Mesenteric fat pad (tissue), 1 donor: ENCODE measurements at places on chromosomes 4 and X. TPM values are rescaled to one million over a fixed set of nuclear protein-coding genes. Genes with fewer than 3 reads are reported as not detected.

GRCh38 chr4:71570492-71570891, 213.4 kb downstream of the GC start:
- DNase-seq, result no peak

GRCh38 chr4:147674073-147674472, 9.9 kb downstream of the PRMT9 start:
- DNase-seq, result no peak

- DNase-seq, result no peak
These were observed 62.2 kb downstream of the DTHD1 start for GRCh38 chr4:36343501-36344175.

Gene IL9R
- 0.22 TPM for total RNA-seq

DNA sequence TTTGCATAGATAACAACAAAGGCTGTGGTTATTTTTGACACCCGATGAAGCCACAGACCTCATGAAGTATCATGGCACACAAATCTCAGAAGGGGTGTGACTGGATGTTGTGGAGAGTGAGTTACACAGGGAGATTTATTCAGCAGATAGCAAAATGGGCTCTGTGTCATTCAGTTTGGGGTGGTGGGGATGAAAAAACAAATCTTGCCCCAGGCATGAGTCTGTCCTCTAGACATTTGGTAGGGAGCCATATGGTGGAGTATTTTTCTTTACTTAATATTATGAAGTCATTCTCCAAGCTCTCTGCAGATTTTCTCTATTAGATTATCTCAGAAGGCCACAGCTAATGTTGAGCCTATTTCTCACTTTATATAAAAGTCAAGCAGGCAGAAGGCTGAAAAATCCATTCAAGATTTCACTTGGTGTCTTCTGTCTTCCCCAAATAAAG, 277.1 kb upstream of the TENM3 start:
- DNase-seq, result no peak

GRCh38 chr4:22167201-22167600, 218.6 kb upstream of the KCNIP4 start:
- DNase-seq, result no peak

Gene EVC
- 16.6 TPM for total RNA-seq

GRCh38 chrX:16188687-16189086, 21.4 kb downstream of the MAGEB17 start:
- DNase-seq, result no peak

GRCh38 chr4:133149932-133150471, 908 bp downstream of the PCDH10 start:
- DNase-seq, result no peak

GRCh38 chr4:42703813-42704212, 46.9 kb upstream of the ATP8A1 start:
- no peak for DNase-seq

Gene TIGD2
- 4.3 TPM for total RNA-seq

Gene CMC4
- 6.8 TPM for total RNA-seq

DNA sequence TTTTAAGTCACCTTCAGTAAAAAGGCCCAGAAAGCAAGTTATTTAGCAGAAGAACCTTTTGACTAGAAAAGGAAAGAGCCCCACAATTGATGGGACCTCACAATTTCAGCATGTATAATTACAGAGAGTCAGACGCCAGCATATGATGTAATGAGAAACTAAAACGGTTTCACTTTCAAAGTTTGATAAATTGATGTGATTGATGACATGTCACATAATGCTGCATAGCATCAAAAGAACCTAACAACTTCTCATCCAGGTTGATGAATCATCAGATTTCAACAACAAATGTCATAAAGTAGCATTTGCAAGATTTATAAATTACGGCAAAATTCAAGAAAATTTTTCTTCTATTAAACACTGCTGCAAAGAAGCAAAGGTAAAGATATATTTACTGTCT, 3.9 kb upstream of the GAR1 start:
- no peak for DNase-seq

- peak; percentile 90 for DNase-seq
These were observed 14.1 kb downstream of the HPSE start for GRCh38 chr4:83320548-83320947.

Gene PQBP1
- total RNA-seq, result 50.6 TPM

- no peak for DNase-seq
These were observed 1618.0 kb upstream of the PCDH10 start for GRCh38 chr4:131531087-131531486.

GRCh38 chr4:155675709-155676429, 9.2 kb downstream of the GUCY1A1 start:
- DNase-seq, result no peak

- DNase-seq, result no peak
These were observed 1.4 kb upstream of the ARHGAP6 start for GRCh38 chrX:11666952-11667685.

DNA sequence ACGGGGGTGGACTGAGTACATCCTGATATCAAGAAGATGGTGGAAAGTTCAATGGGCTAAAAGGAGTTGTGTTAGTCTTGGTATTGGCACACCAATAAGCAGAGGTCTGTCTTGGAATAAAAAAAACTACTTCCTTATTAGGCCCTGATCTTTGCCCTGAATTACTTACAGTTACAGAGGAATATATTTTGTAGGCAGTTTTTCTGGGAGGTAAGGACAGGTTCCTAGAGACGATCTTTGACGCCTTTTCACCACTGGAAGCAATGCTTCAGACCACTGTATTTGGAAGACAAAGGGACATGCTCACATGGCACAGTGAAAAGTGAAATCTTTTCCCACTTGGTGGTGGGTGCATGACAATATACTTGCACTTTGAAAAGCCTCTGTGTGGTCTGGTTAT, 618 bp upstream of the XK start:
- DNase-seq, result no peak

DNA sequence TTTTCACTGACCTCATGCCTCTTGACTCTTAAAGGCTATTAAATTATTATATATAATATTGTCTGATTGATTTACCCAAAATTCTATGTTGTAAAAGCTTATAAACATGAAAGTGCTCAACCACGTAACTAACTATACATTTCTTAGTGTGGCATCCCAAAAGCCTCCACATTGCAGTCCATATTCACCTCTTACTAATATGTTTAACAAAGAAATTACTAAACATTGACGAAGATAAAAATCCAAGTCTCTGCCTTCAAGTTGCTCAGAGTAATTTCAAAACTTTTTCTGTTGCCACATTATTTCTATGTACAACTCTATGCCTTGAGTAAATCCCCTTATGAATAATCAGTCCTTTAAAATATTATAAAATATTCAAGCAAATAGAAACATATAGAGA, 14.4 kb downstream of the DDIT4L start:
- DNase-seq, result no peak

GRCh38 chrX:142742581-142742980, 283.1 kb upstream of the SPANXN4 start:
- no peak for DNase-seq

- DNase-seq, result no peak
These were observed 1.2 kb downstream of the SPOCK3 start for GRCh38 chr4:167232805-167233684.

DNA sequence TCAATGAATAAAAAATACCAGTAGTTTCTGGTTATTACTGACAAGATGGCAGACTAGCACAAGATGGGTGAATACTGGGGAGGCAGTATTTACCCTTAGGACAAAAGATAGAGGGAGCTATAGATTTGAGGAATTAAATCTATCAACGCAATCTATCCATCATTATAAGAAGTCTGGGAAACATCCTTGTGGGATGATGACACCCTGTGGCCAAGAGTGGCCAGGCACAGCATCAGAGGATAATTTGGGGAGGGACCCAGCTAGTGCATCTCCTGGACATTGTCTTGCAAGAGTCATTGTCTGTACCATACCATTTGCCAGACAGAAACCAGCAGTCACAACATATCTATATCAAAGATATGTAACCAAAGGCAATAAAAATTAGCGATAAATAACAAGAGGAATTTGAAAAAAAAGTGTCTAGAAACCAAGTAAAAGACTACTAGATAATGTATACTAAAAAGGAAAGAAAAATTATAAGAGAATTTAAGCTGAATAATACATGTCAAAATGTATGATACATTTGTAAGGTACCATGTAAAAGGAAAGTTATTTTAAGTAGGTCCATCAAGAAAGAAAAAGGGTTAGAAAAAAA, 22.9 kb downstream of the KCTD8 start:
- DNase-seq, result no peak

DNA sequence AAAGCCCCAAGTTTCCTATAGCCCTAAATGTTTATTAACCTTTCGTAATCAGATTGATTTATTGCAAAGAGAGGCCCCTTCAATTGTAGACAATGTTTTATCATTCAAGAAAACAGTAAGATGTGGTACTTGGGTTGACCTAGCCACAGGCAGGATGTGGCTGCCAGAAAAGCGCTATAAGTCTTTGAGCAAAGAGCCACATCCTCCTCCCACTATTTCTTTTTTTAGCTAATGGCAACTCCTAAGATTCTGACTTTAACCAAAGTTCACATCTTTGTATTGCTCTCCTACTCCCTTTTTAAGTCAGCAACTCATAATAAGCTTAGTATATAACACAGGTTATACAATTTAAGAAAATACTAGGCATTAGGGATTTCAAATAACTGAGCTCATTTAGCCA, 70.7 kb upstream of the PPP3CA start:
- no peak for DNase-seq

- DNase-seq, result no peak
These were observed 731.4 kb downstream of the FAT4 start for GRCh38 chr4:126046081-126046614.

DNA sequence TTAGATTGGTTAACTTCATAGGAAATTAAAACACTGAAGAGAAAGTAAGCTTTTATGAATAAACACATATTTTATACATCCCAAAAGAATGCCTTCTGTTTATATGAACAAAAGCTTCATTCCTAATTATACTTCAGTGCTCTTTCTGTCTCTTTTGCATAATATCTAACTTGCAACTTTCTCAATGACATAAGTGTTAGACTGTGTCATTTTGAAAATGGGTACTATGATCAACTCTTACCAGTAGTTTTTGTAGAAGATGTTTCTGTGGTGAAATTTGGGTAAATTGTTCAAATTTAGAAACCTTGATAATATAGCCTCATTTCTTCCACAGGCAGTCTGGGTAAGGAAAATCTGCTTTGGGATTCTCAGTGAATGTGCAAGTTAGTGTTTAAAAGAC, 991.4 kb downstream of the CCSER1 start:
- no peak for DNase-seq

DNA sequence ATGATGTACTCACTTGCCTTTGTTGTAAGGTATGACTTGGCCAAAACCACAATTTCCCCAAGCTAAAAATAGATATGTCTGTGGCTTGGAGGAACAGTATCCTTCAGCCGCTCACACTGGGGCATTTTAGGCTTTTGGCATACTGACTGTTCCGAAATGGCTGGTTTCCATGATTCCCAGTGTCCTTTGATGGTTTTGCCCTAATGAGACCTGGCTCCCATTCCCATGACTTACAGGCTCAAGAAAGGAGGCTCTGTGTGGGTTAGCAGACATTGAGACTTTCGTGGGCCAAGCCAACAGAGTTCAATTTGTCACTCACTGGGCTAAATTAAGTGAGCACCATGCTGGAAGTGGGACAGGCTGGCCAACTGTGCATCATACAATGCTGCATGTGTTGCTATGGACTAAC, 150.6 kb downstream of the CEP135 start:
- no peak for DNase-seq

DNA sequence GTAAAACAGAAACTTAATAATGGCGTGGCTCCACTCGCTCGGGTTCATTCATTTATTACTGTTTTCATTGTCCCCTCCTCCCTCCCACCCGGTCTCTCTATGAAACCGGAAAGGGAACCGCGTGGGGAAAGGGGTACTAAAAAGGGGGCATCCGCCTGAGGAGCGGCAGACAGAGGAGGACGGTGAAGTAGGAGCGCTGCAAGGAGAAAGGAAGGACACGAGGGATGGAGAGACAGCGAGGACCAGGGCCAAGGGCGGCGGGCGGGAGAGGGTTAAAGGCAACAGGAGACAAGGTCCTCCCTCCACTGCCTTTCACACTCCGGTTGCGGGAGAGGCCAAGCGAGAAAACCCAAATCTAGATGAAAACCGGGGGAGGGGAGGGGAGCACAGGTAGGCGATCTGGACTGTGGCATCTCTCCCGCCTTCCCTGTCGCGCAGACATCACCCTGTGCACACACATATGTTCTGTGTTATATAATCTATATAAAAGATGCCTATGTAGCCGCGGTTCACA, 829 bp downstream of the ELOVL6 start:
- DNase-seq, result no peak

- DNase-seq, result no peak
These were observed 195.0 kb upstream of the S100G start for GRCh38 chrX:16454926-16455325.

Gene NOA1
- 10.5 TPM for total RNA-seq

GRCh38 chr4:121776610-121777401, 11.8 kb upstream of the SMIM43 start:
- no peak for DNase-seq
